ENCODE measurements at places on chromosomes 7 and 10.

- no peak for DNase-seq
Observed at GRCh38 chr10:76469675-76470074, 1038.3 kb downstream of the LRMDA start.

- no peak for DNase-seq
Observed at GRCh38 chr7:64875658-64876406, 27.2 kb upstream of the ZNF273 start.

- no peak for DNase-seq
Observed at GRCh38 chr10:119525116-119525515, 17.4 kb downstream of the RGS10 start.

DNA sequence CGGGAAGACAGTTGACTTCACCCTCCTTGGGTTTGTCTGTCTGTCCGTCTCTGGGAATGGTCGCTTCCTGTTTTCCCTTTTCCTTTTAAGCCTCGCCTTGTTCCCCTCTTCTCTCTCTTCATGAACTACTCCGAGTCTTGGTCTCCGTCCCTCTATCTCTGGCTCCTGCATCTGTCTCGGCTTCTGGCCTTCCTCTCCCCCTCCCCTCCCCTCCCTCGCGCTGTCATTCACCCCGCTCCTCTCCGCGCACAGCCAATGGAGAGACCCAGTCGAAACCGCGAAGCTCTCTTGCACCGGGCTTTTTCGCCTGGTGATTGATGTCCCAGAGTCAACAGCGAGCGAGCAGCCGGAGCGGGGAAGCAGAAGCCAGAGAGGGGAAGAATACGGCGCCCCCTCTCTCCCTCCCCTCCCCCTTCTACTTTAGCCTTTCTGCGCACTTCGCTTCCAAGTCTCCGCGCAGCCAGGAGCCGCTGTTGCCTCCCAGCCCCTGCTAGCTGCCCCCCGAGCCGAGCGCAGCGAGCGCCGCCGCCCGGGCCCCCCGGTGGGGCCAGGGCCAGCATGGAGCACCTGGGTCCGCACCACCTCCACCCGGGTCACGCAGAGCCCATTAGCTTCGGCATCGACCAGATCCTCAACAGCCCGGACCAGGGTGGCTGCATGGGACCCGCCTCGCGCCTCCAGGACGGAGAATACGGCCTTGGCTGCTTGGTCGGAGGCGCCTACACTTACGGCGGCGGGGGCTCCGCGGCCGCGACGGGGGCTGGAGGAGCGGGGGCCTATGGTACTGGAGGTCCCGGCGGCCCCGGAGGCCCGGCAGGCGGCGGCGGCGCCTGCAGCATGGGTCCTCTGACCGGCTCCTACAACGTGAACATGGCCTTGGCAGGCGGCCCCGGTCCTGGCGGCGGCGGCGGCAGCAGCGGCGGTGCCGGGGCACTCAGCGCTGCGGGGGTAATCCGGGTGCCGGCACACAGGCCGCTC, at the start of gene TLX1:
TLX1 (plus strand) TSS at position 317 of the 978 bp plus-strand sequence; CDS start at position 559, 242 bp downstream.
- no peak for DNase-seq

- no peak for DNase-seq
Observed at GRCh38 chr7:123190109-123190831, 9.5 kb downstream of the SLC13A1 start.

GRCh38 chr7:98357751-98358161, 43.1 kb downstream of the BAIAP2L1 start:
- DNase-seq = no peak

DNA sequence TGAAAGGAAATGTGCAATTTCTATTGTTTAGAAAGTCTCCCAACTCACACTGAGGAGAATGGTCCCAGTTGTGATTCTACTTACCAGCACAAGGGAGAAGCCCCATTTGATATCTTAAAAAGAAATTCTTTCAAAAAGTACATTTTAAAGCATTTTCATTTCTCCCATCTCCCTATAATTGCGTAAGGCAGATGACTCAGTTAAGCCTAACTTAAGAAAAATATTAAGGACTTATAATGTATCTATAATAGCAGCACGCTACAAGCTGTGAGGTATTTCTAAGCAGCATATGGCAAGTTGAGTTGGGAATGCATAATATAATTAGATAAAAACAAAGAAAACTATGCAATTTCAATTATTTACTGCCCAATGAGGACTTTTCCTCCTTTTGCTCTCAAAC, 8.5 kb upstream of the NRCAM start:
- DNase-seq = no peak

DNA sequence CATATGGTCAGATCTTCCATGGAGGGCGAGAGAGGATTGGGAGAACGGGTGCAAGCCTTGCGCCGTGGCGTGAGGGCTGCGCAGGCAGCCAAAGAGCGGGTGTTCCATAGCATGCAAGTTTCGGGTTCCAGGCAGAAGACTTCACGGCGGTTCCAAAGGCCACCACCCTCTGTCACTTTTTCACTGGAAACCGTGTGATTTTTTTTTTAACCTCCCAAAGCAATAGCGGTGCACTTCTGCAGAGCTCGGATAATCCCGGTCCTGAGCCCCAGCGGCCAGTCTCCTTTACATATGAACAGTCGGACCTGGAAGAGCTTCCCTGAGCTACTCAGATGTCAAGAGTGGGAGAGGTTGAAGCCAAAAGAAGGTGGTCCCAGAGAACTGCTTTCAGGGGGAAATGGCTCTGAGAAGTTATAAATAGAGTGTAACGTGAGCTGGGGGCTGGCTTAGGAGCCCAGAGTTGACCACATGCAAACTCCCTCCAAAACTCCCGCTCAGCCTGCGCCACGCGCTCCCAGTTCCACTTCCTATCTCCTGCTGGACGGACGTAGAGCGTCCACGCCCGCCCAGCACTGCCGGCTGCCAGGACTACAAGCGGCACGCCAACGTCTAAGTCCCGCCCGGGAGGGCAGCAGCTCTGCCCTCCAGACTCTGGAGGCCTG, at the start of gene MEOX2:
MEOX2 (minus strand) TSS at position 389 of the 662 bp plus-strand sequence; CDS start at position 108, 281 bp downstream.
- DNase-seq = no peak

GRCh38 chr7:29593459-29593858, 29.8 kb downstream of the PRR15 start:
- DNase-seq = no peak

GRCh38 chr7:148567524-148567923, 23.0 kb upstream of the C7orf33 start:
- no peak for DNase-seq

DNA sequence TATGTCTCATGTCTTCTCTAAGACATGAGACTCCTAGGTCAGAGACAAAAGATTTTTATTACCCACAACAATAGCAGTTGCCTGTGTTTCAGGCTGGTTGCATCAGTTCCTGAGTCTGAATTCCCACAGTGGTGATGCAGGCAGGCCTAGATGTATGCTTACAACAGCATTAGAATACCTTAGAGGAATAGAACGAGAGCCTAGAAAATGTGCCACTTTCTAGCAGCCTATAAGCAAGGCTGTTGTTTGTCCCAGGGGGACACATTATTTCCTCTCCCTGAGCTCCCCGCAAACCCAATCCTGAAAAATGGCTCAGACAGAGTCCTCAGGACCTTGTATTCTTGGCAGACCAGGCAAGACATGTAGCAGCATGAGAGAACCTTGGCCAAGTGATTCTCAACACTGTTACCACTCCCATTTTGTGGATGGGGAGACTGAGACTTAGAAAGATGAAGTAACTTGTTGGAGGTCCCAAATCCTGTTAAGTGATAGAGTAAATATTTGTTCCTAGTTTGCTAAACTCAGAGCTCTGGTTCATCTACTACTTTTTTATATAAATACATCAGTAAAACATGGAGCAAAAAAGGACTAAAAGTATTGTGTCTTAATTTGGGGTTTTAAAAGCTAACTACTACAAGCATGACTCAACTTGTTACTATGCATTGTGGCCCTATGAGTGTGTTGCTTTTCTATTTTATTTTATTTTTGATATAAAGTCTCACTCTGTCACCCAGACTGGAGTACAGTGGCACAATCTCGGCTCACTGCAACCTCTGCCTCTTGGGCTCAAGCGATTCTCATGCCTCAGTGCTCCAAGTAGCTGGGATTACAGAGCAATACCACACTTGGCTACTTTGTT, 14.2 kb downstream of the VTI1A start:
- no peak for DNase-seq

GRCh38 chr7:151954866-151955820, 1.1 kb upstream of the GALNTL5 start:
- DNase-seq = no peak

DNA sequence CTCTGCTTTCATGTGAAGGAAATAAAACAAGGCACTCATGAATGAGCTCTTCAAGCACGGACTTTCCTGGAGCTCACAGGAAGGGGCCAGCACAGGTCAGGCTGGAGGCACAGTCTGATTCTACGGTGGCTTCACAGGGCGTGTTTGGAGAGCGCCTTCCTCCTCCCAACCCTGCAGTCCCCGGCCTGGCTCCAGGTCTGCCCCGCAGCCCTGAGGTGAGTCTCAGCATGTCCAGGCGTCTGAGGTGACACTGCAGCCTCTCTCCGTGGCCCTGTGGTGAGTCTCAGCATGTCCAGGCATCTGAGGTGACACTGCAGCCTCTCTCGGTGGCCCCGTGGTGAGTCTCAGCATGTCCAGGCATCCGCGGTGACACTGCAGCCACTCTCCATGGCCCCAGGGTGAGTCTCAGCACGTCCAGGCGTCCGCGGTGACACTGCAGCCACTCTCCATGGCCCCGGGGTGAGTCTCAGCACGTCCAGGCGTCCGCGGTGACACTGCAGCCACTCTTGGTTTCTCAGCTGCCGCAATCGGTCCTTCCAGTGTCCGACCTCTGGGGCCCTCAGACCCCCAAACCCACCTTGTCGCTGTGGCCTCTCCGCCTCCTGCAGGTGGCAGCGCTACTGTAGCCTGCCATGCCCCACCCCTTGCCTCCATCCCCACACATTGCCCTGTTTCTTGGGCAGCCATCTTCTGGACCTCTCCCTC, 381.7 kb downstream of the DNAJB6 start:
- DNase-seq = no peak

DNA sequence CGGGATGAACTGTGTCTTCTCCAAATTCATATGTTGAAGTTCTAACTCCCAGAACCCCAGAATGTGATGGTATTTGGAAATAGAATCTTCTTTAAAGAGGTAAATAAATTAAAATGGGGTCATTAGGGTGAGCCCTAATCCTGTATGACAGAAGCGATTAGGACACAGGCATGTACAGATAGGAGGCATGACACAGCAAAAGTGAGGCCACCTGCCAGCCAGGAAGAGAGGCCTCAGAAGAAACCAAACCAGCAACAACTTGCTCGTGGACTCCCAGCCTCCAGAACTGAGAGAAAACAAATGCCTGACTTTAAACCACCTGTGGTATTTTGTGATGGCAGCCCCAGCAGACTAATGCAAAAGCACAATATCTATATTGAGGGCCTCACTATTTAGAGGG, 214.3 kb downstream of the NEBL start:
- no peak for DNase-seq

DNA sequence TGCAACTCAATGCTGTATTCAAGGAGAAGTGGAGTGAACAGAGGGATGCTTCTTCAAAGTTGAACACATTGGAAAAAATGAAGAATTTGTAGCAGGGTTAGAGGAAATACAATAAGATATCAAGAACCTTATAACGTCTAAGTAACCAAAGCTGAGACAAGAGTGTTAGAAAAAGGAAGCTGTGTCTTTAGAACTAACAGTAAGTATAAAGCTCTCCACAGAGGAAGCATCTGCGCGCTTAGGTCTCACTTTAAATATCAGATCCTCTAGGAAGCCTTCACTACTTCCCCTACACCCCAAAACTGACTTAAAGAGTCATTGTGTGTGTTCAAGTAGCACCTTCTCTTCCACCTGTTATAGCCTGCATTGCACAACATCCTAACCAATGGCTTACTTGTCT, 43.0 kb downstream of the CH25H start:
- DNase-seq = no peak

DNA sequence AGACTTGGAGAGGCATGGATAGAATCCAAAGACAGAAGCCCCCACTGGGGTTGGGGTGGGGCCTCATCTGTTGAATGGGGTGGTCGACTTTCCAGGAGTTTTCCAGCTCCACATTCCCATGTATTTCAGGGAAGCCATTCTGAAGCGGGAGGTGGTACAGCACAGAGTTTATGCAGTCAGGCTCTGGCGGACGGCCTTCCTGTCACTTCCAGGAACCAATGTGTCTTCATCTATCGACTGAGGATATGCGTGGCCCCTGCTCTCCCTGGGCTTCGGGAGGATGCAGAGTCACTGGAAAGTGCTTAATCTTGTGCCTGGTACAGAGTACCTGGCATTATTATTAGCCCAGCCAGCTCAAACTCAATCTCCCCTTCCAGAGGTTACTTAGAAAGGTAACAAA, 26.3 kb downstream of the DOCK1 start:
- no peak for DNase-seq

DNA sequence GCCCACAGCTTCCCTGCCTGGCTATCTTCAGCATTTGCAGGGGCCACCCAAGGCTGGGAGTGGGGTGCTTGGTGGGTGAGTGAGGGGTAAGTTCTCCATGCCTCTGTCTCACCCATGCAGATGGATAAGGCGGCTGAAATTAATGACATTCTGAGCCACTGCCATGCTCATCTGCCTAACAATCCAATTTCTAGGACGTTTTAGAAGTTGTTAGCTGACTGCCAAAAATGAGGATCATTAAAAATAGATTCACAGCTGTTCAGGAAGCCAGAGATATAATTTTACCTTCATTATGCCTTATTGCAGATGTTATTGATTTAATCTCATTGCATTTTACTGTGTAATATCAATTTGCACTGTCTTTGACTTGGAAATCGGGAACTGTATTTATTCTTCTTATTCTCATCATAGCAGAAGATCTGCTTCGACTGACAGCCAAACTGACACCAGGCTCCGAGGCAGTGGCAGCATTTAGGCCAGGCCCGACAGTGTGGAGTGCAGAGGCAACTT, 334.4 kb upstream of the NPVF start:
- no peak for DNase-seq

Measured in nucleus accumbens (tissue), 56 donors.